ENCODE measurements at places on chromosomes 12 and 14.

- no peak for DNase-seq
These were observed 1.2 kb upstream of the KCNMB4 start for GRCh38 chr12:70364695-70365397.

DNA sequence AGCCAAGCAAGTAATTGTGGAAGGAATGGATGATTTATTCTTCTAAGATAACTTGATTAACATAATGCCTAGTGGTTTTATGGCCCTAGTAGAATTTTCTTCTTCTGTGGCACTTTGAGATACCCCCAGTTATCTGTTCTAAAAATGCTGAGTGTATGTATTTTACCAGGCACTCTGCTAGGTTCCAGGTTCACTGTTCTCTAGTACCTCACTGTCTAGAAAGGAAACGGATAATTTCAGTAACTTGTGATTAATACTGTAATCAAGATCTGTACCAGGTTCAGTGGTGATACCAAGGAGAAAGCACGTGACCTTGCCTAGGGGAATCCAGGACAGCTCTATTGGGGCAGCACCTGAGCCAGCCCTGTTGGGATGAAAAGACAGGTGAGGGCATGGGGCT is 8.0 kb downstream of the ANO6 start:
- no peak for DNase-seq

DNA sequence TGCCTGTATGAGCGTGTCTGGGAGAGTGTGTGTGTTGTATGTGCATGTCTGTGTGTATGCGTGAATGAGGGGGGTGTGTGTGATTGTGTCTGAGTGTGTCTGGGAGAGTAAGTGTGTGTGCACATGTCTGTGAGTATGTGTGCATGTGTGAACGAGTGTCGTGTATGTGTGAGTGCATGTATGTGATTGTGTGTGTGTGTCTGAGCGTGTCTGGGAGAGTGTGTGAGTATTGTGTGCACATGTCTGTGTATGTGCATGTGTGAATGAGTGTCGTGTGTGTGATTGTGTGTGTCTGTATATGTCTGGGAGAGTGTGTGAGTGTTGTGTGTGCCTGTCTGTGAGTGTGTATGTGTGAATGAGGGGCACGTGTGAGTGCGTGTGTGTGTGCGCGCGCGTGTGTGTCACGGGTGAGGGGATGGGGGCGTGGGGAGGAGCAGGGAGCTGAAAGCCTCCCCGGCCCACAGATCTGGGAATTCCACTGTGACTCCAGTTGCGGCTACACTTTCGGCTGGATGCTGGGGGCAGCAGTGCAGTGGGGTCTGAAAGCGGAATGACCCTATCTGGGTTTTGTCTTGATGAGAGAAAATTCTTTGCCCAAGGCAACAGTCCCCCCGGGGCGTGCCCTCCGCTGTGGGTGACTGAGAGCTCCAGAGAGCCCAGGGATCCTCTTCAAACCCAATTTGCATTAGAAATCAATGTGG is 138.1 kb upstream of the MED13L start:
- no peak for DNase-seq

DNA sequence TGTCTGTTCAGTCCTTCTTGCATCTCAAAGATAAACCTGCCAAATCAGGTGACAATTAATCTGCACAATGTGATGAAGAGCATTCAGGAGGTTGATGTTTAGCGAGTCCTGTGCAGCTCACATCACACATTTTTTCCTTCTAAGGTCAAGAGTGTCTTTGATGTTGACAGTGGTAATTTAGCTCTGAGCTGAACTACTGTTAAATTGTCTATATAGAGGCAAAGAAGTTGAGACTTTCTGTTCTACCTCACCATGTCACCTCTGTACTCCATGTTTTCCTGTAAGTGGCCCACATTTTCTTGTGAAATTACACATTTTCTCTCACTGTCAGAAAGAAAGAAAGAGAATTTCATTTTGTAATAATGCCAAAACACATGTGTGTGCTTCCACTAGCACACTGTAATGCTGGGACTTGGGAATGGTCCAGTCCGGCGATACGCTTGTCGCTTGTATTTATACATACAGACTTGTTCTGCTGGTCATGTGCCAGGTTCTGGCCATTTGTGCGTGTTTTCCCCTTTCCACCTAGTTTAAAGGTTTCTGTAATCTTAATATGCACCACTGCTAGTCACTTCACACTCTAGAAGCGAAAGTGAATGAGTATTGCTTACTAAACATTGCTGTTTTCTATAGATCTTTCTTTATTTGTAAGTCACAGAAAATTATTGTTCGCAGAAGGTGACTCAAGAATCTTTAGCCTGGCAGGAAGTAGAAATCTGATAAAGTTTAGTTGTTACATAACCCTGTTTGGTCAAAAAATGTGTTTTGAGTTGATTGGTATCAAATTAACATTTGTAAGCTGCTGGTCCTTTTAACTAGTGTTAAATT is 328.9 kb downstream of the TMTC2 start:
- peak; percentile 59 for DNase-seq

DNA sequence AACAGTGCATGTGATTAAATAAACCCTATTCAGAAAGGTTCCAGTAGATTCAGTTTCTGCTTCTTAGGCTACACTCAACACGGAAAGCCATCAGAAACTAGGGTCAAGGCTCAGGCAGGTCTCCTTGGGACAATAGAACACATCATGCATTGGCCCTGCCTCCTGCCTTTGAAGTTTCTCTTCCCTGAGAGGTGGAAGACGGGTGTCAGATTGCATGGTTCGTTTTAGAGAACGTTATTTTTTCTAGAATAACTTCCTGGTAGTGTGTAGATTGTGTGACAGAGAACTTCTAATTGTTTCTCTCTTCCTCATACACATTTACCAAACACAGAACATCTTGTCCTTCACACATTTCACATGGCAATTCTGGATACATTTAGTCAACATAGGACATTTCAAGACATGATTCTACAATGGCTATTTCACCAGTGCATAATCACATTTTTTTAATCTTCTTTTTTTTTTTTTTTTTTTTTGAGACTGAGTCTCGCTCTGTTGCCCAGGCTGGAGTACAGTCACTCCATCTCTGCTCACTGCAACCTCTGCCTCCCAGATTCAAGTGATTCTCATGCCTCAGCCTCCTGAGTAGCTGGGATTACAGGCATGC is 106.6 kb upstream of the AMN1 start:
- no peak for DNase-seq

DNA sequence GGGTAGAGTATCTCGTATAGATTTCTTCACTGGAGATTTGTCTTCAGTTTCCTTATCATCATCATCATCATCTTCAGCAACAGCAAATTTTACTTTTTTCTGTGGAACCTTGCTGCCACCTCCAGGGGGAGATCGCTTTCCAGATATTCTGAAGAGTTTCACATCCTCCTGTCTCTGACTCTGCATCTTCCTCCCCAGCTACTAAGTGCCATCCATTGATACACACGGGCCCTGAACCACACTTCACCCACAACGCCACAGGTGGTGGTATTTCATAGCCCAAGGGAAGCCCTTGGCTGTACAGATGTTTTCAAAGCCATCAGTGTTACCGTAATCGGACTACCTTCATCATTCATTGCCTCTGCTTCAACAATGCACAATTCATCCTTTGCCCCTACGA is 82.2 kb downstream of the PPP2R5C start:
- peak; percentile 62 for DNase-seq

DNA sequence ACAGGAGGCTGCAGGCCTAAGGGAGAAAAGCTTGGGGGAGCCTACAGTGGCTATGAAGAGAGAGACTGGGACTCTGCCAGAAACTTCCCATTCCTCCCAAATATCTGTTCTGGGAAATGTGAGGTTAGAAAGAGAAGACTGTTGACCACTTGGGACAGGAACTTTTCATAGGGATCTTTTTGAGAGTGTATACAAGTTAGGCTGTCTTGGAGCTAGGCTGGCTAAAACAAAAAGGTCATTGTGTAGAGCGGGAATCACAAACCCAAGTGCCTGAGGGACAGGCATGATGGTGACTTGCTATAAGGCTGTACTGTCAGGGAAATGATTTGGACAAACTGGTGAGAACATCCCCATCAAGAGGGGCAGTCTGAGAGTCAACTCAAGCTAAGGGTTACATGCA is 175.1 kb downstream of the GRIP1 start:
- no peak for DNase-seq

GRCh38 chr12:113261847-113262470 is 40.7 kb downstream of the TPCN1 start:
- DNase-seq, result peak; percentile 81

DNA sequence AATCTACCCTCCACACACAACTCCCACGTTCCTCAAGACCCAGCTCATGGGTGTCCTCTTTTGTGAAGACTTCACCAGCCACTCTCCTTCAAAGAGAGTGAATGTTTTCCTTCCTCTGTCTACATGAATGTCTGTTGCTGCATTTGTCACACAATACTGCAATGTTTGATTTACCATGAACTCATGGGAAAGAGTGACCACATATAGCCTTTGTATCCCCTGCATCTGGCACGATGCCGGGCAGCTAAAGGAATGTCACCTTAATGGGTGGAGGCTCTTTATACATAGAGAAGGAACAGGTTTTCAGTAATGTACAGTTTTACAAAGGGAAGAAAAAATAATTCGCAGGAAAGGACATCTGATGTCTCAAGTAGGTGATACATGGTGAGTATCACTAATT is 12.1 kb upstream of the BCDIN3D start:
- DNase-seq, result no peak

GRCh38 chr12:77943466-77943865 is 112.8 kb downstream of the NAV3 start:
- no peak for DNase-seq

DNA sequence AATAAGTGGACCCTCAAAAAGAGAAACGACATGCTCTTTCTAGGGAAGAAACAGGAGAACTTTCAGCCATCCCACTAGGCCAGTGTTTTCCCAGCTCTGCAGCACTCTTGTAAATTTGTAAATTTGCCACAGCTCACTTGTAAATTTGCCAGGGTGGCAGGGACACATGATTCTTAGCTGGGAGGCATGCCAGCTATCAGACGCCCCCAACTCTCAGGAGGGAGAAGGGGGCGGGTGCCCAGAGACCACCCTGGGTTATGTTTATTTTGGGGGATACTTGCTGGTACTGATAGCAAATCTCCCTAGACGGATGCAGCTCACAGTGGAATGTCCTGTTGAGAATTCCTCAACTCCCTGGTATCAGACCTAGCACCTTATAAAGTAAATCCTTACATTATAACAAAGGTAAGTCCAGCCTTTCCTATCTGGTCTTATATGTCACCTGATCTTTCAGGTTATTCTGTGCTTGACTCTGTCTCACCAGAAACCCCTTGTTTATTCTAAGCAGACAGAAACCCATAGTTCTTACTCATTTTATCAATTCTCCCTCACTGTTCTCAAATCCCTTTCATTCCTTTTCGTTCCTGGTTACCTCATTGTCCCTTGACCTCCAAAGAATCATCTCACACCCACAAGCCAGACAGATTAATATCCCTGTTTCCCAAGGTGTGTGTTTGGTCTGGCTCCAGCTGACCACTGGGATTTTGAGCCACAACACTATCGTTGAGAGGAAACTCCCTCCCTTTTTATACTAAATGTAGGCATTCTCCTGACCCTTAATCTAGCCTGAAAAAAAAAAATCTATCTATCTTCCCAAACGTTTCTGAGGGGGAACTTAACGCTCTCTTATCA is 69.3 kb upstream of the HMGA2 start:
- DNase-seq, result no peak

GRCh38 chr12:59010941-59011340 is 90.6 kb upstream of the LRIG3 start:
- no peak for DNase-seq

GRCh38 chr12:42660968-42661937 is 71.7 kb upstream of the PRICKLE1 start:
- DNase-seq, result no peak

DNA sequence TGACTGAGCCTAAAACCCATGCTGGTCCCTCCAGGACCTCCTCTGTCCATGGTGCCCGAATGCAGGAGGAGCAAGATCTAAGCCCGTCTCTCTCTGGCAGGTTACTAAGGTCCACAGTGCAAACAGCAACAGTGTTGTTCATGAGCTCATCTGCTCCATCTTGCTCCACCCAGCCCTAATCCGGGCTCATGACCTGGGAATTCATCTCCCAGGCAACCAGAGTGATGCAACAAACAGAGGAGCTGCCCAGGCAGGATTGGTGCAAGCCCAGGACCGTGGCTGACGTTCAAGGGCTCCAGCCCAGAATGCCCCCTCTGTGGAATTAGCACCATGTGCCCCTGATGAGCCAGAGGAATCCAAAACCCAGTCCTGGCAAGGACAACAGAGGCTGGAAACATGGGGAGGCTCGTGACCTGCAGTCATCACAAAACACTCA is 29.9 kb downstream of the HSPB8 start:
- DNase-seq, result no peak

- no peak for DNase-seq
These were observed 54.1 kb upstream of the YARS2 start for GRCh38 chr12:32809846-32810245.

- DNase-seq, result no peak
These were observed 472.0 kb upstream of the TBX3 start for GRCh38 chr12:115155665-115156645.

DNA sequence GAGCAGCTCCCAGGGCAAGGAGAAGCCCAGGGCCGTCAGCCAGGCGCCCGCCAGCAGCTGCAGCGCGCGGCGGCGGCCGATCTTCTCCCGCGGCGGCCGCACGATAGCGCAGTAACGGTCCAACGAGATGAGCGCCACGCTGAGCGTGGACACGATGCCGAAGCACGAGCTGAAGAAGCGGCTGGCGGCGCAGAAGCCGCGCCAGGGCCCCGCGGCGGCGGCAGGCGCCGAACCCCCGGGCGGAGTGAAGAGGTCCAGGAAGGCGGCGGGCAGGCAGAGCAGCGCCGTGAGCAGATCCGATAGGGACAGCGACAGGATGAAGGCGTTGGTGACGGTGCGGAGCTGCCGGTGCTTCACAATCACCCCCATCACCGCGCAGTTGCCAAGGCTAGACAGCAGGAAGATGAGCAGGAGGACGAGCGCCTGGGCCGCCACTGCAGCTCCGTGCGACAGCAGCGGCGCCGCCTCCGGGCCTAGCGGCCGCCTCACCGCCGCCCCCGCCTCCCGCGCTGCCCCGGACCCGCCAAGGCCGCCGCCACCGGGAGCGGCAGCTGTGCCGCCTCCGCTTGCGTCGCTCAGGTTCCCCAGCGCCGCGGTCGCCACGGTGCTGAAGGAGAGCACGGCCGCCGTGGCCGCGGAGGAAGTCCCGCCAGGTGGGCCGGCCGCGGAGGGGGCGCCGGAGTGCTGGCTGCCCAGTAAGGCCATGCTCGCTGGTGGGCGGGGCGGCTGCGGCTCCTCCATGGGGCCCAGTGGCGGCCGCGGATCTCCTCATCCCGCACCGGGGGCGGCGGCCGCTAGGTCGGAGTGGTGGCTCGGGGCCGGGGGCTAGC is 479 bp downstream of the GPR135 start:
- peak; percentile 70 for DNase-seq
